Fibroblast of skin of scalp (primary cell): ENCODE measurements at places on chromosomes 5 and 9.
A peak's percentile ranks its signal among the peaks of the same experiment; 100 is the strongest.

DNA sequence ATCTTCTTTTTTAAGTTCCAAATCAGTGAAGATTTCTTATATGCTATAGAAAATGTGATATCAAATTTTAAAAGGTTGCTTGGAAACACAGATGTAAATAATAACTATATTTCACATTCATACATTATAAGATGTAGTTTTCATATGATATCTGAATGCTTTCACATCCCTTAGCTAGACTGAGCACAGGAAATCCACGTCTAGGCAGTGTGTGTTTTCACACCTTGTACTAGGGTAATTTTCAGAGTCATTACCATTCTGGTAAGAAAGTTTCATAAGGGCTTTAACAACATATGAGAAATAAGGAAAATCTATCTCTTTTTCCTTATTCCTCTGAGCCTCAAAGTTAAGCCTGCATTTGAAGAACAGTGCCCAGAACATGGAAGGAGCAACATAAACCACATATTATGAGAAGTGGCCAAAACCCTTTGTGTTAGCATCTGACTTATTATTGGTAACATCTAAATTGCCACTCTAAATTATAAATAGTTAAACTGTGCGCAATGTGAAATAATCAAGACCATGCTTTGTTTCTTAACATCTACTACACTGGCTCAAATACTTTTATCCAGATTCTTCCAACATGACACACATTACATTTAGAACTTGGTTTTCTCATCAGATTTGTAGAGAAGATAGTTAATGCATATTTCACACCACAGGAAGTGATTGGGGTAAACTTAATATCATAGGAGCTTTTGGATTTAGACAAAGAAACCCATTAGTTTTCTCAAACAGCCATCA, 113.3 kb downstream of the PPP2R2B start:
- DNase-seq: no peak

DNA sequence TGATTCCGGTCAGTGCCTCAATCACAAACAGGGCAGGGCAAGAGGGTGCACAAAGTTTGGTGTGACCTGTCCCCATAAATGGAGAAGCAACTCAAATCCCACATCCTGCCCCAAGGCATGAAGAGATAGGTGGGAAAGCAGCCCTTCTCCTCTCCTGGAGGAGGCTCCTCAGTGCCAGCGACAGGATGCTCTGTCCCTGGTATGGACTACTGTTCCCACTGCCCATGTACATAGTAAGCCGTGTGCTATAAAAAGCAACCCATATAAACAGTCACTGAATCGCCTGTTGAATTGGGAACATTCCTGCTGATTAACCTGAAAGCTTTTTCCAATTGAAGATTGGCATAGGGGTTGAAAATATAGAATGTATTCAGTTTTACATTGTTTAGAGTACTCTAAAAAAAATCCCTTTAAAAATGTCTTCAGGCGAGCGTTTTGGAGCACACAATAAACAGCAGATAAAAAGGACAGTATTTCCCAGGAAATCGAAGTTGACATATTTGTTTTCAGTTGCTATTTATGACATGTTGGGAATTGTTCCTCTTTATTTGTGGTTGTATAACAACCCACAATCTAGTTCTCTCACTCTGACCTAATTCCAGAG, 513.9 kb downstream of the DIRAS2 start:
- no peak for DNase-seq

- no peak for DNase-seq
Measured at GRCh38 chr5:154793599-154794524, 38.7 kb downstream of the LARP1 start.

GRCh38 chr5:73180566-73180965, 7.6 kb downstream of the TMEM174 start:
- DNase-seq: peak; percentile 17

- no peak for DNase-seq
Measured at GRCh38 chr5:141853895-141854626, 24.1 kb downstream of the PCDH1 start.

GRCh38 chr9:113477661-113478060, 14.1 kb downstream of the RGS3 start:
- no peak for DNase-seq

GRCh38 chr5:102119252-102119651, 176.8 kb downstream of the SLCO4C1 start:
- DNase-seq: no peak

DNA sequence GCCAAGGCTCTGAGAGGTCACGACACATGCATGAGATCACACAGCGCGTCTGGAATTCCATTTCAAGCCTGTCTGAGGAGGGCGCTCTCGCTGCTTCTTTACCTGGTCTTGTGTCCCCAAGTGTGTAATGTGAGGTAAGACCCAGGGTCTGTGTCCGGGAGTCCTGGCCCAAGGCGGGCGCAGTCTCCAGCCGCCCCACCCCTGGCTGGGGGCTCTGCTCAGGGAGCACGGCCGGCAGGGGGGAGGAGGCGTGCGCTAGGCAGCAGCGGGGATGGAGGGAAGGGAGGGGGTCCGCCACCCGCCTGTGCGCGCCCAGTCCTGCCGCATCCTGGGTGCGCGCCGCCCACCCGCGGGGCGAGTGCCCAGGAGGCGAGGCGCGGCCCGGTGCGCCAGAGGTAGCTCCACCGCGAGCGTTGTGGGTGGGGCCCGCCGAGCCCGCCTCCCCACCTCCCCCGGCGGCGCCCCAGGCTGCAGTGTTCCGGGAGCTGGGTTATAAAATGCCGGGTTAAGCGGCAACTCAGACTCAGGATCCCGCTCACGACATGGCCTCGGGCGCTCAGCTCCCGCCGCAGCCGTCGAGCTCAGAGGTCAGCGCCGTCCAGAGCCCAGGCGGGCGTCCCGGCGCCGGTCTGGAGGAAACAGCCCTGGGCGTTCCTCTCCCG, at the start of gene CCNI2:
Gene CCNI2, plus strand, starts transcription at position 473 of the 662 bp plus-strand sequence. Its CDS starts 70 bp downstream, at position 543.
- DNase-seq: no peak

GRCh38 chr5:78566747-78567425, 81.7 kb downstream of the LHFPL2 start:
- no peak for DNase-seq

- no peak for DNase-seq
Measured at GRCh38 chr5:72305194-72306142, 14.6 kb downstream of the MRPS27 start.

- DNase-seq: no peak
Measured at GRCh38 chr5:19855031-19855430, 133.0 kb downstream of the CDH18 start.
